PC-9 (cell line): ENCODE measurements at places on chromosomes 16 and 17. TPM values are rescaled to one million over a fixed set of nuclear protein-coding genes. Genes with fewer than 3 reads are reported as not detected.

CRYBA1 gene
- total RNA-seq, result not detected in 2 replicates

PITPNC1 gene
- total RNA-seq, result 6.0 and 7.1 TPM in 2 replicates

RNF157 gene
- 5.7 and 7.2 TPM in 2 replicates for total RNA-seq

GUCY2D gene
- 0.79 TPM in 1 of 2 replicates, not detected in the other for total RNA-seq

CPNE7 gene
- total RNA-seq, result 19.5 and 27.8 TPM in 2 replicates

- DNase-seq, result peak; percentile 84
These were observed 1.4 kb upstream of the SPNS2 start for GRCh38 chr17:4497101-4497824.

GRCh38 chr16:23282568-23282967 is 19.5 kb upstream of the SCNN1B start:
- peak; percentile 24 for DNase-seq

- no peak for DNase-seq
These were observed 1.1 kb upstream of the CAPN15 start for GRCh38 chr16:526181-527014.

- no peak for DNase-seq
These were observed 41.1 kb downstream of the AMFR start for GRCh38 chr16:56384074-56384721.

DNA sequence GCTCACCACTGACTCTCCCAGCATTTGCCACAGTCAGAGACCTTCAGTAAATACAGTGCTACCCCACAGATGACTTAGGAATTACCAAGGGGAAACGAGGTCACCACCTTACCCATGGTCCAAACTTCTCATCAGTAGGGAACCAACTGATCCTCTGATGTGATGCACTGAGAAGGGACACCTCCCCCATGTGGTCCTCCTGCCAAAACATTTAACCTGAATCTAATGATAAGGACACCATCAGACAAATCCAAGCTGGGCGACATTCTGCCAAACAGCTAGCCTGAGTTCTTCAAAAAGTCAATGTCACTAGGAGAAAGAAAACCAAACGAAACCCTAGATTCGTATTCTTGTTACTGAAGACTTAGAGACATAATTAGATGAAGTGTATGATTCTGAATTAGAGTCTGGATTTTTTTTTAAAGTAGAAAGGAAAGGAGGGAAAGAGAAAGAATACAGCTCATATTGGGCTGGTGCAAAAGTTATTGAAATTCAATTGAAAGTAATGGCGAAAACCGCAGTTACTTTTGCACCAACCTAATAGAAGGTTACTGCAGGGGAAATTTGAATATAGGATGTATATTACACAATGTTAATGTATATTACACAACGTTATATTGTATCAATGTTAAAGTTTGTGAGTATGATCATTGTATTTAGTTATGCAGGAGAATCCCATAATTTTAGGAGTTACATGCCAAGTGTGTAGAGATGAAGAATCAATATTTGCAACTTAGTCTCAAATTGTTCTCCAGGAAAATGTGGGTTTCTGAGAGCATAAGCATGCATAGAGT is 2.3 kb upstream of the CSNK2A2 start:
- no peak for DNase-seq

DNA sequence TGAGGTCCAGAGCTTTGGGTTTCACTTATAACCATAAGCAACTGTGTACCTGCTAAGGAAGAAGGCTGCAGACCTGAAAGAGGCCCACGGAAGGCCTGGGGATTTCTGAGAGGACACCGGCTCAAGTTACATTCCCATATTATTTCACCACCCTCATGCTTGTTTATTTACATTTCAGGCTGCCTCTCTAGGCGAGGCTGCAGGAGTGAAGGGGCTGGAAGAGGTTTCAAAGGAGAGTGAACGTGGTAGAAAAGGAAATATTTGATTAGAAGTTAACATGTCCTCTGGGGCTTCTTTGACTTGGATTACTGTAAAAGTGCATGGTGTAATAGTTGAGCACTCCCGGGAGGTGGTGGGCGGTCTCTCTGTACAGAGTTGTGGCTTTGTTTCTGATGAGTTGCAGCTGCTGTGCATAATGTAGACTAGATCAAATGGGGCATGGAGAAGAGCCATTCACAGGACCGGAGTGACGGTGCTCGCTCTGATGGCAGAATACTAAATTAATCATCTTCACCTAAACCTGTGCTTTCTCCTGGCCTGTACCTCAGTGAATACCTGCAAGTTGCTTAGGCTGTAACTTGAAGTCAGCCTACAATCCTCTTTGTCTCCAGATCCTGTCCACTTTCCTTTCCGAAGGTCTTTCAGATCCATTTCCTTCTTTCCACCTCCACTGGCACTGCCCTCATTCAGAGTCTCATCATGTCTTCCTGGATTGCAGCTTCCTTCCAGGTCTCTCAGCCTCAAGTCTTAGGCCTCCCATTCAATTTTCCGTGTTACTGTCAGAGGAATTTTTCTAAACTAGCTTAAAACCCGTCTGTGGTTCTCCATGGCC is 1.9 kb upstream of the CPD start:
- DNase-seq, result peak; percentile 87

DNA sequence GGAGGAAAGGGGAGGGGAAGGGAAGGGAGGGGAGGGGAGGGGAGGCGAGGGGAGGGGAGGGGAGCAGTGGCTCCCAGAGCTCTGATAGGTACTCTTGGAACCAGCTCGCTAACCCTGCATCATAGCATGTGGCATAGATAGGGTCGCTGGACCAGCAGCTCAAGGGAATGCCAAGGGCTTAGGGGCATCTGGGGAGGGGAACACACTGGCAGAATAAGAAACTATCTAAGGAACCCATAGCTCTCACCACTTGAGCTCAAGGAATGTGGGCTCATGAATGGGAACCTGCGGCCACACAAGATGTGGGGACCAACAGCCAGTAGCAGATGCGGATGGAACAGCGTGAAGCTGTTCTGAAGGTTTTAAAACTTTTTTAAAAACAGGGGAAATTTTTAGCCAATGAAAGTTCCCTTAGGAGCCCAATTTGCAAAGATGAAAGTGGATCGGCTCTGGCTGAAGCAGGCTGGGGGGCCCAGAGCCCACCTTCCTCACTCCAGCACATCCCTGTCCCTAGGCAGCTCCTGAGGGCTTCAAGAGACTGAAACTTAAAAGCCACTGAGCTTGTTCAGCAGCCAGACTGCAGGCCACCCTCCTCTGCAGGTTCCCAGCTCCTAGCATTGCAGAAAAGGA is 46.9 kb downstream of the PIMREG start:
- DNase-seq, result no peak

DNA sequence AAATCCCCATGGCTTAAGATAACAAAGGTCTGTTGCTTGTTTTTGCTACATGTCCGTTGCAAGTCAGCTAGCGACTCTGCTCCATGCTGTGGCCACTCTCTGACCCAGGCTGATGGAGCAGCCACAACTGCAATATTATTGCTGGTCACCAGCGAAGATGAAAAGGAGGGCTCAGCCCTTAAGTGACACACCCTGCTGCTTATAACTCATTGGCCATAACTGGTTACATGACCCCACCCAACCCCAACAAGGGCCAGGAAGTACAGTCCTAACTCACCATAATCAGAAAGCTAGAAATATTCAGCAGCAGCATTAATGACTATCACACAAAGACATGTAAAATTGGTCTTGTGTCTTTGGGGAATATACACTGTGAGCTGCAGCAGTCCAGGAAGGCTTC is 224.3 kb downstream of the SOX9 start:
- DNase-seq, result no peak

DNA sequence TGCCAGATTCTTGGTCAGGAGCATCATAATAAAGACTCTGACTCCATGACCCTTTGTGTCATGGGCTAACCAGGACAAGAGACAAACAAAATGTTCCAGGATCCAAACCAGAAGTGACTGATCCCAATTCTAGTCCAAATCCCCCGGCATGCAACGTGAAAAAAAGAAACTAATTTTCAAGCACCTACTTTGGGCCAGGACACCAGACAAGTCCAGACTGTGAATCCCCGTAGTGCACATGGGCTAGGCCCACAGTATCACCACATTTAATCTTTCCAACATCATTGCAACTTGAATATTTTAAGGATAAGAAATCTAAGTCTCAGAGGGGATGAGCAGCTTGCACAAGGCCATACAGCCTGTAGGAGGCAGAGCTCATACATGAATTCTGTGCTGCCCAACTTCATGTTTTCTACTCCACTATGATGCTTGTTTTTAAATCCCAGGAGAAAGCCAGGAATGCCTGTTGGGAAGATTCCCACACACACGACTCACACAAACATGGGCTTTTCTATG is 365.7 kb downstream of the NPIPA8 start:
- no peak for DNase-seq

DNA sequence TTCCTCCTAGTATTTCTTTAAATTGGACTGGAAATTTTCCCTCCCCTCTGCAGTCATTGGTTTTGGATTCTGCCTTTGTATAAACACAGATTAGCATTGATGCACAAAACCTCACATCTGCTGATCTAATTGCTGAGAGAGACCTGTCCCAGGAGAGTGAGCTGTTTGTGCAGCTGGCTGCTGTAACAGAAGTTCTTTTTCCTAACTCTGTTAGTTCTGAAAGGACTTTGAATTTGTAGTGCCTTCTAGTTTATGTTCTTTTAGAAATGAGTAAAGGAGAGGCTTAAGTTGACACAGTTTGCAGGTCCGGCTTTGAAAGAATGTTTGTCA is 45.2 kb upstream of the KPNB1 start:
- no peak for DNase-seq
